ENCODE measurements at places on chromosomes 4 and X.

GRCh38 chrX:10851809-10852208 is 231.4 kb upstream of the MID1 start:
- no peak for DNase-seq

DNA sequence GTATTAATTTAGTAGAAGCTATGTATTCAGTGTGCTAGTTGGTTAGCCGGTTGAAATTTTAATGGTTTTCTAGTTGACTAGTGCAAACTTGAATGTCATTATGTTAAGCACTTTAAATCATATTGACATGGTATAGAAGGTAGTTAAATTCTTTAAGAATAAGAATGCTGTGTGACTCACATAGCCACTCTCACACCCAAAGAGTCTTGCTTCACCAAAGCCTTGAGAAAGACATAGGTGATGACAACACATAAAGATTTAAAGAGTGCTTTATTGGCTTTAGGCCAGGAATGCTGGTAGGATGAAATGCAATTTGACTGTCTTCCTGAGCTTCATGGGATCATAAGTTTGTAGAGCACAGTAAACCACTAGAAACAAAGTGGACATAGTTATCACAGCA is 85.3 kb downstream of the DCAF8L2 start:
- no peak for DNase-seq

DNA sequence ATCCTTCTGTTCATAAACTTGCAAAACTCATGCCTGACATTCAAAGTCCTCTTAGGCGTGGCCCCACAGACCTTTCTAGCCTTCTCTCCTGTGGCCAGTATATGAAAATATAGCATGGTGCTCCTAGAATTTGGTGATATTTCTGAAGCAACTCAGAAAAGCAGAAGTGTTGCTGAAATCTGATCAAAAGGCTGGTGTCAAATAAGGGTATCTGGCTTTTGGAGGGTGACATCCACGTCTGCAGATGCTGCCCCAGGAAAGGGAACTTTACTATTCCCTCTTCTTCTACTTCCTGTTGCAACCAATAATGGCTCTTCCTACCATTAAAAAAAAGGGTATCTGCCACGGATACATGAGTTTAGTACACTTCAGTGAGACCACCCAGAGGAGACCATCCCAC is 83.9 kb upstream of the RPS6KA3 start:
- DNase-seq = no peak

GRCh38 chr4:7325541-7325940 is 109.2 kb downstream of the PSAPL1 start:
- no peak for DNase-seq

- no peak for DNase-seq
These were observed 24.6 kb upstream of the GPR50 start for GRCh38 chrX:151151665-151152267.

DNA sequence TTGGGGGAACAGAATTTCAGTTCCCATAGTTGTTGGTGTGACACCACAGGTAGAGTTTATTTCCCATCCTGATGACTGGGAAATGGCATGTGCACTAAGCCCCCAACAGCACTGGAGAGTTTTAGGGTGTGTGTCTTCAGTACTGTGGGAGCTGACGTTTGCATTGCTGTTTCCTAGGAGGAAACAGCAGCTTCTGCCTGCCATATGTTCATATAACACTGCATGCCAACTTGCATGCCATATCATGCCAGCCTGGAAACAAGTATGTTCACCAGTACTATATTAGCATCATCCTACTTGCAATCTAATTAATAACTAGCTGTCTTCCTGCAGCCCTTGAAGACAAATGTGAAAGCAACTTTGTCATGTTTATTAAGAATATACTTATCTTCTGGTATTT is 58.2 kb downstream of the NAA11 start:
- no peak for DNase-seq

DNA sequence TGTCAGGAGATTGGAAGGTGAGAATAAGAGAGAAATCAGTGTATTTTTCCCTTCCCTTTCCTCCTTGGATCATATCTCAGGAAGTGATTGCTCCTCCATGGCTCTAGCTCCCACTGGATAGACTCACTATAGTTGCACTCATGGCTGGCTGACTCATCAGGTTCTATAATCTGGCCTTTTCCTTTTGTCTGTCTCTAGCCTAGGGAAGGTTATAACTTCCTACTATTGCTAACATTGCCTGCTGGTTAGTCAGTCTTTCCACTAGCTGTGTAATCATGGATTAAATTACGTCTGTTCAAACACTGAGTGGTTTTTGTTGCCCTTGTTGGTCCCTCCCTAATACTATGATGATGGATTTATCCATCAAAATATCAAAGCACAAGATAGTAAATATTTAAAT is 195.5 kb upstream of the VEGFC start:
- peak; percentile 65 for DNase-seq

- DNase-seq = peak; percentile 83
These were observed 6.0 kb upstream of the EFNB1 start for GRCh38 chrX:68822641-68823410.

GRCh38 chr4:7390906-7391636 is 43.7 kb downstream of the PSAPL1 start:
- peak; percentile 54 for DNase-seq

DNA sequence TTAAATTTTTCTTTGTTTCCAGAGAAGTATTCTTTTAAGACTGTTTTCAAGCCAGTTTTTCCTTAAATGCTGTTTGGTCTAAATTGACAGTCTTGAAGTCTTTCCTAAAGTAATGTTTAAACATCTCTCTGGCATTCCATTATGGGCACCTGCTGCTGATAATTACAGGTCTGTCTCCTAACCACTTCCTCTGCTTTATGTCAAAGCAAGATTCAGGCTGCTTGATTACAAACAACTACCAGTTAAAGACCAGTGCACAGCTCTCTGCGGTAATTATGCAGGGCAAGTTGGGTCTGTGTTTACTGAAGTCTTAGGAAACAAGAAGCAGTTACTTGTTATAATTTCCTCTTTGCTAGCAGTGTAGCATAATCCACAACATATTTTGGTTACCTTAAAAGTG is 17.6 kb downstream of the UNC5C start:
- DNase-seq = peak; percentile 91

DNA sequence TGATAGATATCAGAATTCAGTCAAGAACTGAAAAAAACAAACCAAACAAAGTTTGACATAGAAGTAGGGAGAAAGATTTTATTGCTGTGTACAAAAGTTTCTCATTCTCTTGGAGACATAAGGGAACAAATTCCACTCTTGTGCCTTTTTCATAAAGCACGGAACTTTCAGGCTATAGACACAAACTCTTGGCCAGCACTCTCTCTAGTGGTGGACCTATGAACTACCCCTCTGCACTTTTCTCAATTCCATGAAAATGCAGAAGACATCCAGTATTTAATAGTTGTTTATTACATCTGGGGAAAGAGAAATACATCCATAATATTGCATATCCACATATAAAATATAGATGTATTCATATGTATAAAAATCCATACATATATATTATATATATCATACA is 291.6 kb upstream of the HS3ST1 start:
- DNase-seq = no peak

DNA sequence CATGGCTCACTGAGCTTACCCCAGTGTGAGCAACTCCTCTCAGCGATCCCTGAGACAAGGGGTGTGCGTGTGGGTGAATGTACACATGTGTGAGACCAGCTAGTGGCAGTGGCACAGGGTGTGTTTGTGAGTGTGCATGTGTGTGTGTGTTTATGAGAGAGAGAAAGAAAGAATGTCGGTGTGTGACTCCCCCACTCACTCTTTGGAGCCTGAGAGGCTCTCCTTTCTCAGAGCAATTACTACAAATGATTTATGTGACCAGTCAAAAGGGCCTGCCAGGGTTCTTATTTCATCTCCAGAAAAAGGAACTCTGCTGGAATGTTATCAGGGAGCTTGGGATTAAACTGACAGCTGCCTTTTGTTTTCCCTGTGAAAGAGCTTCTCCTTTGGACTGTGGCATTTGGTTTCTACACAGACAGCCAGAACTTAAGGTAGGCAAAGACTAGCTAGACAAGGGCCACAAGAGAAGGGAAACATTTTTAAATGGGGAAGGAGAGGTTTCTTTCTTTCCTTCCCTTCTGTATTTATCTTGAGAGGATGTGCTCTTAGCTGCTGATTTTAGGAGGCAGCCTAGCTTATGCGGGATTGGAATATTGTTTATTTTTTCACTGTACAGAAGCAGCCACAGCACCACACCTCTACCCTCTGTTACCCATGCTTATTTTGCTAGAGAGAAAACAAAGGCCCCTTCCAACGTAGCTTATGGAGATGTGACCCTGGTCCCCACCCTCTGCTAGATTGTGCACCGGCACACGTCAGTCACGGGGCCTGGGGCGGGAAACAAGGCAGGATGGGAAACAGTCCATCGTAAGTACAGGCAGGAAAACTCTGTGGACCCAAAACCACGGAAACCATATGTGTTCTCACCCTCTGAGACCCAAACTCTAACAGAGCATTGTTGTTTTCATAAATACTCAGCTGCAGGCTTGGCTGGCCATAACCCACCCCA is 143.5 kb downstream of the MGST2 start:
- no peak for DNase-seq

DNA sequence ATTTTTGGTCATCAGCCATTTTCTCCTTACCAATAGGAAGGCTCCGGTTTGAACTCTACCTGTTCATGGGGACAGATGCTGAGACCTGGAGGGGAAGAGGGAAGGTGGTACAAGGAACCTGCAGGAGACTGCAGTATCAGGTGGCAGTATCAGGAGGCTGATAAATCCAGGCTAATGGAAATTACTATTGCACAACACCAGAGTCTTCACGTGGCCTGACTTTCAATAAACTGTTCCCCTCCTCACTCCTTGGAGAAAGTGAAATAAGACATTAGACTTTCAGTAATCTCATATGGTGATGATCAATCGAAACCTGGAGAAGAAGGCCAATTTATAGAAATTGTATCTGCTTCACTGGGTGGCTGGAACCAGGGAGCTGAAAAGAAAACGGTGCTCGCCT is 46.2 kb upstream of the BCOR start:
- DNase-seq = no peak

DNA sequence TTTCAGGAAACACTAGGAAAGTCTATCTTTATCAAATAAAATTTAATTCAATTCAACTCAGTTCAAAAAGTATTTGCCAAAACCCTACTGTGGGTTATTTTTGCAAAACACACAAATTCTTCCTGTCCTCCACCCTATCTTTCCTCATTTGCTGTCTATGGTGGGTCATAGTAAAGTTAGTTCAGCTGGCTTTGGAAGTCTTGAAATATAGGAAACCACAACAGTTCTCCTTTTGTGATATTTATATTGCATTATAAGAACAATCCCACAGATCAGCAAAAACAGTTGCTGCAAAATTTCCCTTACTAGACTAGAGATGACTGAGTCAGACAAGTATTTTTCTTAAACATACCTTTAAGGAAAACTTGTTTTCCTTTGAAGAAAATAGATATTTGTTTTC is 22.2 kb downstream of the CYBB start:
- DNase-seq = no peak

DNA sequence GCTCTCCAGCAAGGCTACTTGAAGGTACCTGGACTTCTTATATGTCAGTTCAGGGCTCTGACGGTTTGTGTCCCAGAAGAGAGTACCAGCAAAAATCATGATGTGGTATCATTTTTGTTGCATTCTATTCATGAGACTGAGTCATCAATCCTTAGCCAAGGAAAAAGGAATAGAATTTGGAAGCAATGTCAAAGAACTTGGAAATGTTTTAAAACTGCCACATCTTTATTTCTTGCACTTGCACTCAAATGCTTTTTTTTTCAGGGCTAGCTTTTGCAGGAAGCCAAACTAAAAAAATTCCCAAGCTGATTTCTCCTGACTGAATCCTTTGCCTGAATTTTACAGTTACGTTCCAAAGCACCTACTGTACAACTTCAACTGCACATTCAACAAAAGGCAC is 112.4 kb downstream of the NPFFR2 start:
- no peak for DNase-seq

DNA sequence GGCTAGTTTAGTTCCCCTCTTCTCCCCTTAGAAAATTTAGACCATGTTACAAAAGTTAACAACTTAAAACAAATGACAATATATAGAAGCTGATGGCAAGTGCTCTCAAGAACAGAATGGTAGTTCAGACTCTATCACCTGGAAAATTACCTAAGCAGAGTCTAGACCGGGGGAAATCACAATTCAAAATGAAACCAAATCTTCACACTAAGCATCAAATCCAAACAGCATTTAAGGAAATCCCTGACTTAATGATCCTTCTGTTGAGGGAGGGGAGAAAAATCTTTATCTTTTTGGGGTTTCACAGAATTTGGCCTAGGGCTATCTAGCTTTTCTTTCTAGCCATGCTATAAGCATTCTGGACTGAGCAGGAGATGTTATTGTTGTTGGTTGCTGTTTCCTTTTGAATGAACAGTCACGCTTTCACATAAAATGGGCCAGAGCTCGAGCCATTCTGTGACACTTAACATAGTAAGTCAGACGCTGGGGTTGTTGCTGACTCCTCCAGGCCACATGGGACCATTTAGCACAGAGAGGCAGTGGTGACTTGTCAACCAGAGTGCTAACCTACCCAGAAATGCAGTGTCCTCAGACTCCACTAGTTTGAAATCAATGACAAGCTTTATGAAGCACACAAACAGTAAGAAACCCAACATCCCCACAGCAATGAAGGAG is 16.0 kb upstream of the LSM6 start:
- DNase-seq = no peak

- no peak for DNase-seq
These were observed 88.1 kb downstream of the ARHGAP6 start for GRCh38 chrX:11577603-11578002.

DNA sequence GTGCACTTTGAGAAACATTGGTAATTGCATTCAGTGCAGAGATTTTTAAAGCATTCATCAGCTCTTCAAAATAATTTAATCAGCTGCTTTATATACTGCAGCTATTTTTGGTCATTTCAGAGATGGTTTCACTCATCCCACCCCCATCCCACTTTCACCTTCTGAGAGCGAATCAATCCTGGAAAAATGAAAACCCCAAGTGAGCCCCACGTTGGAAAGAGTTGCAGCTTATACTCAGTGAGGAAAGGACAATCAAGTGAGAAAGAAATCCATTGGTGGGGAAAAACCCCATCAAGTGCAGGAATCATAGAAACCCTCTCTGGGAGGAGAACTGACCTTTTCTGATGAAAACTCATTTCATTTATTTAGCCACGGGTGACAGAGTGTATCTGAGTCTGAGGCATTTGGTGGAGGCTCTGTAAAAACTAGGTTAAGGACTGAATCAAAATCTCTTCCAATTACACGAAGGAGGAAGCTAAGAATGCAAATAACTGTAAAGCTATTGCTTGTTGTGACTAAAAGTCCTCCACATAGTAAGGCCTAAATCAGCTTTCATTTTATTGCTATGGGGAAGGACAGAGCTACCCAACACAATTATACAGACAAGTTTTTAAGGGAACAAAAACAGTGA is 240.4 kb upstream of the PGRMC2 start:
- no peak for DNase-seq

GRCh38 chr4:184215709-184216328 is 1.9 kb downstream of the ENPP6 start:
- peak; percentile 56 for DNase-seq

DNA sequence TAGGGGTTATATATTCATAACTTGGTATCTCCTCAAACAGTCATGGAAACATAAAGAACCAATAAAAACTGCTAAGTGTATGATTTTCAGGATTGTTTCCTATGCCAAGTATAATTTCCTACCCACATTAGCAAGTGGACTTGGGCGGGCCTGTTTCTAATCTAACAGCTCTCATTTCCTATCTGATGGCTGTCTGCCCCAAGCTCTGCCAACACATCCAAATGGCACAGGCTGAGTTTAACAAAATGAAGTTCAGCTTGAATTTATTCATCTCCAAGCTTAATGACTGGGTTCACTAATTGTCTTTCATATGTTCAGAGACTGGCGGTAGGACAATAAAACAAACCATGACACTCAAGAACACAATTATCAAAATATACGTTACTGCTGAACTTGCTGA is 55.5 kb upstream of the S100G start:
- no peak for DNase-seq
